Suppressor macrophage treated with lipopolysaccharide for 4 hours (primary cell): ENCODE measurements at places on chromosomes 5 and 9.

DNA sequence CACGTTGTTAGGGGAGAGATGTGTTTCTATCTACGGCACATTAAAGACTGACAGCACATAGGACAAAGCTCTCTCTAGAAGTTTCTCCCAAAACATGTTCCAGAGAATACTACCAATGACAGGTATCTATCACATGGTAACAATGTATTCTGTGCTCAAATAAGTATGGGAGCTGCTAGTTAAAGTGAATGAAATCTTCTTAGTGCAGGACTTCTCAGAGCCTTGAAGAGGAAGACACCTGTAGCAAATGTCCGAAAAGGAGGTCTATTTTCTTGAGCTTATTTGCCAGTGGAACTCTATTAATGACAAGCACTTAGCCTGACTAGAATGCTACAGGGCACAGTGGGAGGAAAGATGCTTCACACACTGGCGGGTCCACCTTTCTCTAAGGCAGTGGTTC is 137.4 kb downstream of the ENTREP1 start:
- DNase-seq = no peak

DNA sequence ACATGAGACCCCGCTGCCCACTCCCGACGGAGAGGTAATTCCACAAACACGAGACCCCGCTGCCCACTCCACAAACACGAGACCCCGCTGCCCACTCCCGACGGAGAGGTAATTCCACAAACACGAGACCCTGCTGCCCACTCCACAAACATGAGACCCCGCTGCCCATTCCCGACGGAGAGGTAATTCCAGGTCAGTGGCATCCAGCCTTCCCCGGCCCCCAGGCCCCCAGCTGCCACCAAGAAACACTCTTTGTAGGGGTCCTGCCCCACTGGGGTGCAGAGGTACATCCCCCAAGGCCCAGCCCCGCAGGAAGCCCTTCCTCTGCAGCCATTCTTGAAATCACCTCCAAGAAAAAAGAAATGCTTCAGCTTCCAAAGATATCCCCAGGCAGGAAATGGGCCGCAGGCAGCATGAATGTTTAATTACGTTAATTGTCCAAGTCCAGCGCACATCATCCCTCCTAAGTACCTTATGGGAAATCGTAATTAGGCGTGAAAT is 115.9 kb downstream of the ADAMTS2 start:
- no peak for DNase-seq

GRCh38 chr9:101365181-101365580 is 19.6 kb downstream of the BAAT start:
- no peak for DNase-seq

GRCh38 chr5:174790906-174791305 is 66.5 kb downstream of the MSX2 start:
- no peak for DNase-seq

DNA sequence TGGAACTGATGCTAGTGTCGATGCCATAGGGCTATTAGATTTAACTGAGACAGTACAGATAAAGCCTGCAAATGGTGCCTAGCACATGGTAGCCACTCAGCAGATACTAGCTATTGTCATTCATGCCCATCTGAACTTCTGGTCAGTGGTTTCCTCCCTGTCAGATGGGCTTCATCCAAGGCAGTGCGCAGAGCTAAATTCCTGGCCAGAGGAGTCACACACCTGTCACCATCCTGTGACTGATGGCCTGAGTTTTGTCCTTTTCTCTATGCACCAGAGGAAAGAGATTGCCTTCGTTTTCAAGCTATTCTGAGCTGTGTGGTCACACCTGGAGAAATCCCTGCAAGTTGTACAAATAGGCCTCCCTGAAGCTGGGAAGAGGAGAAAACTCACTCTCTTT is 34.7 kb downstream of the MSX2 start:
- DNase-seq = no peak

- DNase-seq = no peak
These were observed 77.9 kb downstream of the SEMA5A start for GRCh38 chr5:9468060-9468388.

GRCh38 chr5:30693326-30693725 is 500.2 kb upstream of the CDH6 start:
- no peak for DNase-seq

GRCh38 chr9:91415290-91415689 is 8.3 kb downstream of the NFIL3 start:
- DNase-seq = peak; percentile 80
